HCEC 1CT (cell line): ENCODE measurements at places on chromosomes 5 and 9.

- no peak for DNase-seq
Measured at GRCh38 chr9:78971540-78971939, 600.2 kb upstream of the TLE4 start.

DNA sequence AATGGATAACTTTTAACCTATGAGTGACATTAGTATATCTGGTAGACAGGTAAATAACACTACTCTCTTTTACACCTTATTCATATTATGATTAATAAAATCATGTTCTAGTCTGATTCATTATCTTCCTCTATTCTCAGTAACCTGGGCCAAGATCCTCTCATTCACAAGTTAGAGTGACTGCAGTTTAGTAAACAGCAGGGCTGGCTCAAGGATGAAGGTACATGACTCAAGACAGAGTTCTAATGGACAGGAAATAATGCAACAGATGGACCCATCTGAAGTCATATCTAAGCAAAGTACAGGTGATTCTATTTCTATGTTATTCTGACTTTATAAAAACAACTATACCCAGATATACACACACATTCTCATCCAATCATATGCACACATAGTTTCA lies 582.5 kb upstream of the CDH18 start:
- no peak for DNase-seq

DNA sequence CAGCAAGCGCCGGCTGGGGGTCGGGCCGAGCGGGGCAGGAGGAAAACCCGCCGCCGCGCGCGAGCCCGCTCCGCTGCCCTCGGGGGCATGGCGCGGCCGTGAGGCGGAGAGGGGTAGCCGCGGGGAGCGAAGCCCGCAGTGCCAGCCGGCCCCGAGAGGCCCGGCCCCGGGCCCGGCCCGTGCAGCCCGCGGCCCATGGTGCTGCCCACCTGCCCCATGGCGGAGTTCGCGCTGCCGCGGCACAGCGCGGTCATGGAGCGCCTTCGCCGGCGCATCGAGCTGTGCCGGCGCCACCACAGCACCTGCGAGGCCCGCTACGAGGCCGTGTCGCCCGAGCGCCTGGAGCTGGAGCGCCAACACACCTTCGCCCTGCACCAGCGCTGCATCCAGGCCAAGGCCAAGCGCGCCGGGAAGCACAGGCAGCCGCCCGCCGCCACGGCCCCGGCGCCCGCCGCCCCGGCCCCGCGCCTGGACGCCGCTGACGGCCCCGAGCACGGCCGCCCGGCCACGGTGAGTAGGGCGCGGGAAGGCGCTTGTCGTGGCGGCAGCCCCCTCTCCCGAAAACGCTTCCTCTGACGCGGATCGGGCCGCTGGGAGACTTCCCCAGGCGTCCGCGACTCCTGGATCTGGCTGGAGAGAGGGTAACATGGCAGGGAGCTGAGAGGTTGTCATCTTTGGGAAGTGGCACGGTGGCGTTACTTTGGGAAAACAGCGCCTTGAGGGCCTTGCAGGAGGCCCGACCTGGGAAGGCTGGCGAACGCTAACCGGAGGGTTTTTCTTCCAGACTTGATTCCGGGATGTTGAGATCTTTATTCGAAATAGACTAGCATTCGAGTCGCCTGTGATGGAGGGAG lies 523 bp downstream of the MAML1 start:
- DNase-seq: peak; percentile 27

DNA sequence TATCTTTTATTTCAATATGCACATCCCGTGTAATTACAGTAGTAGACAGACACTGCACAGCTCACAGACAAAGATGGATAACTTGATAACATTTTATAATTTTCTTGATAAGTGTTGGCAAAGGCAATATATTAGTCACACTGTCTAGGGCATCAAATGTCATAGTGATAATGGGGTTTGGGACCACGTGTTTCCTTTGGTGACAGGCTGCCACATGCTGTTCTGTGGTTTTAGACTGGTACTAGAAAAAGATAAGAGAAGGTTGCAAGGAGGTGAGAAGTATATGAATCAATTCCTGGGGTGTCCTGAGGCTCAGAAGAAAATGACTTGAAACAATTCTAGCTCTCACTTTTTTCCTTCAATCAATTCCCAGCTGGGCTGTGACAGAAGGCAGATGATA lies 258.8 kb upstream of the CHD1 start:
- DNase-seq: no peak

DNA sequence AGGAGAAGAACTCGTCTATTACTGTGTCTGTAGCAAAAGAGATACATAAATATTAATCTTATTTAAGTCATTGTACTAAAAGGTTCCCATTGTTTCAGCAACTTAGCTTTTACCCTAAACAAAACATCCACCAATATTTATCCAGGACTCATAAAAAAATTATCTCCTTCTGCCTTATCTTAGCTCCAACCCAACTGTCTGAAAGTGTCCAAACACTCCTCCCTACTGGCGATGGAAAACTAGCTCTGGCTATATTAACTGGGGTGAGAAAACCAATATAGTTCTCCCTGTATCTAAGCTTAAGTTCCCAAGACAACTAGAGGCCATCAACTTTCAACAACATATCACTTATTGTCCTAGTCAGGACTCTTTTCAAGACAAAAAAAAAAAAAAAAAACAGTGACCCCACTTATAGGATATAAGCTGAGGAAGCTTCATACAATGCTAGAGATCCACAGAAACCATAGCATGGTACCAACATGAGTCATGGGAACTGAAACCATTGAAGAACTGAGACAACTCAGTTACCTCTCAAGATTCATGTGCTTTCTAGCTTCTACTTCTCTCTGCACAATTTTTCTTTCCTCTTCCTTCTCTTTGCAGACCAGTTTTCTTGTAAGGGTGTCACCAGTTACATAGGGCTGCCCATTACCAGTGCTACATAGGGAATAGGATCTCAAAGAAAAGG lies 150.7 kb upstream of the RASA1 start:
- DNase-seq: no peak

DNA sequence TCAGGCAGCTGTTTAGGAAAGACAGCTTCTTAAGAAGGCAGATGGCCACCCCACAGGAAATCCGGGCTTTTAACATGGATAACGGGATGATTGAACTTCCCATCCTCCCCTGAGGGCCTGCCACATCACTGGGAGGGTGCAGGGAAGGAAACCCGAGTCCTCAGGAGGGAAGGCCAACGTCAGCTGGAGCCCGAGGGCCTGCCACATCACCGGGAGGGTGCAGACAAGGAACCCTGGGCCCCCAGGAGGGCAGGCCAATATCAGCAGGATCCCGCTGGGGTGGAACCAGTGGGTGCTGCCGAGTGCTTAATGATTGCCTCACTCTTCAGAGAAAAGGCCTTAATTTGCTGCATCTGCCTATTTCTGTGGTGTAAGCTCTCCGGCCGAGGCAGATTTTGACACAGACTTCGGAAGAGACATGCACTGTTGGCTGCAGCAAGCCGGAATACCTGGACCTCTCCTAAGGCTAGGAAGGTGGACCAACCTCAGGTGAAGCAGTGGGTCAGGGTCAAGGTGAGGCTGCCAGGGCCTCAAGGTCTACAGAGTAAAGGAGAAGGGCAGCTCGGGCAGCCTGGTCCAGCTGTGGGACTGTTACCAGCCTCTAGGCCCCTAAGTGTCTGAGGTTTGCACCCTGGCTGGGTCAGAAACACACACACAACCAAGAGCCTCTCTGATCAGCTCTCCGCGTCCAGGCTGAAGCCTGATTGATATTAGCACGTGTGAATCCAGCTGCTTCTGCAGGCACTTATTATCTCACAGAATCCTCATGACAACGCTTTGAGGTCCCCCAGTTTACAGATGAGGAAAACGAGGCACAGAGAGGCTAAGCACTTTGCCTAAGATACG lies 14.8 kb upstream of the COL5A1 start:
- no peak for DNase-seq

DNA sequence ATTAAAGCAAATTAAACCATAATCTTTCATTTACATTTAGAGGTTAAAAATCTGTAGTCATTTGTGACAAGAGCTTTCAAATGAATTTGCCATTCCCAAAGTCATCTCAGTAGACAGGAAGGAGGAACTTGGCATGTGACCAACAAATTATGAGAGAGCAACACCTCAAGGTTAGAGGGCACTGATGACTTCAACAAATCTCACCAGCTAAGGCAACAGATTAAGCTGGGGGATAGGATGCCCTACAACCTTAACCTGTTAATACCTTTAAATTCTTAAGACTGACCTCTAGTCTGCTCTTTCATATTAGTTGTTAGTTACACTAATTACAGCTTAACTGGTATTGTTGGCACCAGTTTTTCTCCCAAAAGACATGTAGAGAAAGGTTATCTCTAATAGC lies 18.4 kb downstream of the POU5F2 start:
- DNase-seq: peak; percentile 21

- no peak for DNase-seq
Measured at GRCh38 chr9:124759327-124759726, 11.8 kb downstream of the NR6A1 start.

- DNase-seq: no peak
Measured at GRCh38 chr9:382383-382782, 167.7 kb downstream of the DOCK8 start.

DNA sequence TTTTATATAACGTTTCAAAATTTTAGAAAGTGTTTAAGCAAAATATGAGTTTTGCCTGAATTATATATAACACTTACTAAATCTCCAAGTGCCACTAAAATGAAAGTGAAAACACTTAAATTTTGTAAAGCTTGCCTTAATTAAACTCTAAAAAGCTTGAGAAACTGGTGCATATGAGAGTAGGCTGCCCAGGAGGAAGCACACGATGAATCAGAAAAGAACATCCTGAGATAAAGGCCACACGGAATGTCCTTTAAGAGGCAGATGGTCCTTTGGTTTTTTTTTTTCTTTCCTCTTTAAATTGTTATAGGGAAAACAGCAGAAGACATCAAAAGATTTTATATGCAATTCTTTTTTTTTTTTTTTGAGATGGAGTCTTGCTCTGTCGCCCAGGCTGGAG lies 60.3 kb downstream of the HABP4 start:
- no peak for DNase-seq

- DNase-seq: no peak
Measured at GRCh38 chr5:150791536-150791935, 13.0 kb downstream of the SMIM3 start.

- no peak for DNase-seq
Measured at GRCh38 chr5:31301833-31302232, 108.3 kb downstream of the CDH6 start.

DNA sequence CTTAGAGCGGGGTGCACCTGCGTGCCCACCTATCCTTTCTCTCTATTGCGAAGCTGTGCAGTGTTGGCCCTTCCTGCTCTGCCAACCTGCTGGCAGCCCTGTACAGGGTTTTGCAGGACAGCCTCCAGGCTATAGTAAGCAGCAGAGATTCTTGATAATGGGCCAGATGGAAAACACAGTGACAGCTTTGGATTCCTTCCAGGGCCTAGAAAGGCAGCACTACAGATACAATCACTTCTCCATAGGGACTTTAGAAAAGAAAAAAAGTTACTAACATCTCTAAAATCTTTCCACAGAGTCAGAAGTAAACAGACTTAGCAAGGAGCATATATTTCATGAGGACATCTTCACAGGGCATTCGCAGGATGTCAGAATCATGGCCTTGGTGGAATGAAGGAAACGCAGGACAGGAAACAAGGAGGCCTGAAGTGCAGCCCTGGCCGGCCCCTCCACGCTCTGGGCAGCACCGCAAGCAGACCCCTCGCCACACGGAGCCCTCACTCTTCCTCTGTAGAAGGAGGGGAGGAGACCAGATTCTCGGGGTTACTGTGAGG lies 172.1 kb upstream of the GAS1 start:
- peak; percentile 63 for DNase-seq

GRCh38 chr5:36875051-36875789 lies 1.3 kb upstream of the NIPBL start:
- peak; percentile 36 for DNase-seq
